ENCODE measurements at places on chromosomes 11 and 22. TPM values are rescaled to one million over a fixed set of nuclear protein-coding genes. Genes with fewer than 3 reads are reported as not detected.
A peak's percentile ranks its signal among the peaks of the same experiment; 100 is the strongest.

- H3K4me3 ChIP-seq = no peak overlapping the region
- no peaks in the 10 kb centered on the region for H3K27me3 ChIP-seq
- peaks cover 6% of the 10 kb centered on the region for H3K4me1 ChIP-seq
- no peaks in the 10 kb centered on the region for H3K36me3 ChIP-seq
- no peak for DNase-seq
Observed at GRCh38 chr11:108616549-108616948, 23.0 kb upstream of the EXPH5 start.

DNA sequence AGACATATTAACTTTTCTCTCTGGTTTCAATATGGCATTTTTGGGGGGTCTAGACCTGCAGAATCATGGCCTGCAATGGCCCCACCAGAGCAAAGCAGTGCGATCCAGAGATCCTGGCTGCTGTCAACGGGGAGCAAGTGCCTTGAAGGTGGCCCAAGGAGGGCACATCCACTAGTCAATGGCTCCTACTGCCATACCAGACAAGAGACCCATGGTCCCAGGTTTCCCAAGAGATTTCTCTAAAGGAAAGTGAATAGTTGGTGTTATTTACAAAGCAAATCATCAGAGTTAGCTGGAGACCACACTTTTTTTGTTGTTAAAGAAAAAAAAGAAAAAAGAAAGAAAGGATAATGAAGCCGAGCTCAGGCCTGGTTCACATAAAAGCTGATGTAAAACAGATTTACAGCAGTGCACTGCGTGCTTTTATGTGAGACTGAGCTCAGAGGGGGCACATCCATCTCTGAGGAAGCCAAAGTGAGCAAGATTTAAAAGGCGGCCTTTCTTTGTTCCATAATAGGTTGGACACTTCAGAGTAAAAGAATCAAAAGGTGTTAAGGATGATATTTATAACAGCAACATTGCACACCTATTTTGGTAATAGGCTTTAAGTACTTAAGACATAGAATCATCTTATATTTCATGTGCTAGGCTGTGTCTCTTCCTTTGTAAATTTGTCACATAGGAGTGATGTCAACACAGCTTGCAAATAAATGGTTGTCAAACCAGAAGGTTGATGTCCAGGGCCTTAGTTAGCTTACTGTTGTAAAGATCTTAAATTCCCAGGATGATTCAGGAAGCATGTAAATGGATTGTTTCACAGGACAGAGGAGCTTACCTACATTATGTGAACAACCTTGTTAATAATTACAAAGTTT, 201.3 kb upstream of the NTM start:
- no peak overlapping the region for H3K27ac ChIP-seq
- DNase-seq = no peak
- peaks cover 24% of the 10 kb centered on the region for H3K4me1 ChIP-seq
- H3K27me3 ChIP-seq = peaks cover 11% of the 10 kb centered on the region
- no peaks in the 10 kb centered on the region for H3K36me3 ChIP-seq

GRCh38 chr22:36734171-36735058, 30.9 kb upstream of the CACNG2 start:
- H3K36me3 ChIP-seq = no peaks in the 10 kb centered on the region
- no peak overlapping the region for H3K4me3 ChIP-seq

GRCh38 chr11:118109231-118109630, 22.5 kb upstream of the SMIM35 start:
- H3K27me3 ChIP-seq = no peaks in the 10 kb centered on the region
- no peak for DNase-seq
- H3K36me3 ChIP-seq = no peaks in the 10 kb centered on the region
- H3K4me3 ChIP-seq = no peak overlapping the region

GRCh38 chr22:27377501-27378295, 423.9 kb downstream of the MN1 start:
- H3K27me3 ChIP-seq = peaks cover 12% of the 10 kb centered on the region
- no peaks in the 10 kb centered on the region for H3K36me3 ChIP-seq
- H3K4me1 ChIP-seq = peaks cover 23% of the 10 kb centered on the region
- no peak for DNase-seq
- H3K4me3 ChIP-seq = peak overlapping the region; percentile 53
- no peak overlapping the region for H3K27ac ChIP-seq

GRCh38 chr11:16605894-16606783, 132.3 kb upstream of the C11orf58 start:
- H3K27me3 ChIP-seq = peaks cover 35% of the 10 kb centered on the region
- DNase-seq = peak; percentile 93
- H3K4me3 ChIP-seq = no peak overlapping the region
- no peaks in the 10 kb centered on the region for H3K36me3 ChIP-seq
- peak overlapping the region; percentile 85 for H3K27ac ChIP-seq
- H3K4me1 ChIP-seq = peaks cover 8% of the 10 kb centered on the region

The CHRNA10 gene
- total RNA-seq = 2.9 TPM

The OR6A2 gene
- 0.07 TPM for total RNA-seq

Data from type B pancreatic cell (in vitro differentiated cells).